Activated B cell treated with CpG ODN at 0.5 μM for 24 hours (primary cell): ENCODE measurements at places on chromosomes 5 and 9. TPM values are rescaled to one million over a fixed set of nuclear protein-coding genes. Genes with fewer than 3 reads are reported as not detected.

MEIKIN gene
- total RNA-seq, result not detected in 2 replicates

- DNase-seq, result no peak
Observed at GRCh38 chr9:128245421-128246151, 30.2 kb downstream of the GOLGA2 start.

DNA sequence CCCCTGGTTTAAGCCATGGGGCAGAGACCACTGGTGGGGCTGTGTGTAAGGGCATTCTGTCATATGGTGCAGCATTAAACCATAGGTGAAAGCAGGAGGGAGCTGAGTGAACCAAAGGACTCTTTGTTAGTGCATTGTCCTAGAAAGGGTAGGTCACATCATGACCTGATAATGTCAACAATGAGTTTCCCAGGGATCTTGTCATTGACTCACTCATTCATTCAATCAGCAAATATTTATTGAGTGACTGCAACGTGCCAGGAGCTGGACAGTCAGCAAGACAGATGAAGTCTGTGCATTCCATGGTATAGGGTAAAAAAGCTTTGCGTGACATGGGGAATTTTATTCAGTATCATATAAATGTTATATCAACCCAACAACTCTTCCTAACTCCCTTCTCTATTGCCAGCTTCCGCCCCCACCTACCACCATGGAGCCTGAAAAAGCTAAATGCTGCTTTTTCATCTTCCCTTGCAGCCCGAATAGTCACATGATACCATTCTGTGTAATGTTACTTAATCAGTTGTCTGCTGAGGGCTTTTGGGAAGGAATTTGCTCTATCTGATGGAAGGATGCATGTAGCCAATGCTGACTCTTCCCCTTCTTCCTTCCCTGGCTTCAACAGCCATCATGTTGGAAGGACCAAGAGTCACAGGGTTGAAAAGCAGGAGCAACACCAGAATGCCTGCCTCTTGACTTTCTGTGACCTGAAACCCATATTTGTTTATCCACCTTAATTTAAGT is 11.5 kb upstream of the OTULINL start:
- no peak for DNase-seq

DNA sequence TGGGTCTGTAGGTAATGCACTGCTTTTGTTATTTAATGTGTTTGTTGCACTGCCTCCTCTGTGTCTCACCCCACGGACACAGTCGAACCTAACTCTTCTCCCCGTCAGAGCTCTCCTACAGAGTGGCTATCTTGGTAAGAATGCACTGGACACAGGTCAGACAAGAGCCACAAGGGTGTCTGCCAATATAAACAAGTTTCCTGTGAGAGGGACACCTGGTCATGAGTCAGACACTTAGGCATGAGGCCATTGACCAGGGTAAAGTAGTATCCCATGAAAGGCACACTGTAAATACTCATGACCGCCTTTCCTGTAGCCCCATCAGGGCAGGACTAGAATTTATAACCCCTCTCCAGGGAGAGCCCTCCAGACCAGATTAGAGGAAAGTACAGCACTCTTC is 115.5 kb downstream of the SLC12A2 start:
- no peak for DNase-seq

DNA sequence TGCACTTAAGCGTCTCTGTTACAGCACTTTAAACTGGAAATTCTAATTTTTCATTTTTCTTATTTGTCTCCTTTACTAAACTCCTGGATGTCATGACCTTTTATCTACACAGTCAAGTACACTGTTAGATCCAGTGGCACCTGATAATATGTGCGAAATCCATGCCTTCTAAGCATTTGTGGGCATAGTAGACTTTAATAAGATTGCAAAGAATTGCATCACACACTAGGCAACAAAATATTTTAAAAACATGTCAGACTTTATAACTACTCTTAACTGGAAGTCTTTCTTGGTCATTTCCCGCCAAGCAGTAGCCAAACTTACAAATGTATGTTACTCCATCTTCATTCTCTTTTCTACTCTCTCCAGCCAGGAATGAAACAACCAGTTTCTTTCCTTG is 5.0 kb upstream of the SPINK1 start:
- no peak for DNase-seq
